ENCODE measurements at places on chromosomes 1 and 21.

GRCh38 chr1:17976854-17977253, 130.7 kb upstream of the IGSF21 start:
- DNase-seq = no peak

- DNase-seq = no peak
These were observed 41.7 kb downstream of the PLPP3 start for GRCh38 chr1:56537660-56538059.

GRCh38 chr21:43786300-43786806, 3.0 kb upstream of the RRP1 start:
- DNase-seq = peak; percentile 40

- DNase-seq = no peak
These were observed 398.3 kb downstream of the SEC16B start for GRCh38 chr1:177571485-177572076.

- no peak for DNase-seq
These were observed 178.0 kb downstream of the MATN1 start for GRCh38 chr1:30545365-30545764.

DNA sequence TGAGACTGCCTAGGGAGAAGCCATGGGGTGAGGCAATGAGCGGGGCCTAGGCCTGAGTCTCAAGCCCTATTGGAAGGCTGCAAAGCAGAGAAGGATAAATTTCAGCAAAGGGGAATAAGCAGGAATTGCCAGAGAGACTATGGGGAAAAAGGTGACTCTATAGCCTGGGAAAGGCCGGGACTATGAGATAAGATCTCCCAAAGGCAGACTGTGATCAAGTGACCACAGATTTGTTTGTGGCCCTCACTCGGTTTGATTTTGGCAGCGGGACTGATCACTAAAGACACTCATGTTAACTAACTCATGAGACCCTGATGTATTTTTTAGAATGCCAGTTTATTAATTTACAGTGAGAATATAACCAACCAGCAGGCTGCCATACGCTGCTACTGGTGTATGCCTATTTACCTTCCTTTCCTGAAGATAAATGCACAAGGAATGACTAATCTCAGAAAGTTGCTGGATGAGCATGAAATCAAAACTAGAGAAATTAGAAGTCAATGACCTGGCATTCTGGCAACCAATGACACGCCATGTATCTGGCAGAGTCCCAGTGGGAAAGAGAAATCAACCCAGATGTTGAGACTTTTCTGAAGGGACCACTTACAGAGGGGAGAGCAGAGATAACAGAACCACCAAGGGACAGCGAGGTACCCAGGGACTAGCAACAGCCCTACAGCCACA, 4.3 kb downstream of the HSF2BP start:
- DNase-seq = no peak

DNA sequence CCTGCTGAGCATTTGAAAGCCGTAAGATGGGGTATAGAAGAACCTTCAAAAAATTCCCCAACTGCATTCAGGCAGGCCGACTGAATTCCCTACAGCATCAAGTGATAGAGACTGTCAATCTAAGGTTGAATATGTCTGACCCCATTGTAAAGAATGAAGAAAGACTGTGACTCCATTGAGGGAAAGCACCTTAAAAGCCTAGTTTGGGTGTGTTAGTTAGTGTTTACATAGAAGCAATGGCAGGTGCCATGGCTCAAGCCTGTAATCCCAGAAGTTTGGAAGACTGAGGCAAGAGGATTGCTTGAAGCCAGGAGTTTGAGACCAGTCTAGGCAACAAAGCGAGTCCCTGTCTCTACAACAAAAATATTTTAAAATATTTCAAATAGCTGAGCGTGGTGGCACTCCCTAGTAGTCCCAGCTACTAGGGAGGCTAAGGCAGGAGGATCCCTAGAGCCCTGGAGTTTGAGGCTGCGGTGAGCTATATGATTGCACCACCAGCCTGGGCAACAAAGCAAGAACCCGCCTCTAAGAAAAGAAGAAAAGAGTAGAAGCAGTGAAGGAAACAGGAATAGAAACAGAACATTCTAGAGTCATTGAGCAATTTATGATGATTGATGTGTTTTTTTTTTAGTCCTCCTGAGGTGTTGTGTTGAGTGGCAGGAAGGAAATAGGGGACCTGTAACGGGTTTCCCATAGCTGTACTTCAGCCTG, 15.4 kb downstream of the POLR3GL start:
- DNase-seq = peak; percentile 82

DNA sequence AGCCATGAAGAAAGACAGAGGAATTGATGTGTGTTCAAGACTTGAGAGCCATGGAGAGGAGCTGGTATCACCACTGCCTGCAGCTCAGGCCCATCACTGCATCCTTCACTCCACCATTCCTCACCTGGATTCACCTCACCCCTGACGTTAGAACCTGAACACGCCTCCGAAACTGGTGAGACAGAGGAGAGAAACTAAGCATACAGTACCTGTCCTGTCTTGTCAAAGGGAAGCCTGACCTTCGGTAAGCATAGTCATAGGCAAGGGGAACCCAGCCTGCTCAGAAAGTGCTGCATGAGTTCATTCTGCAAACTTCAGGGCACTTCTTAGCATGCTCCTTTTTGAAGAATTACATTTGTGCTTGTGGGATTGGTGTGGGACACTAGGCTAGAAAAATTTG, 425.8 kb downstream of the DSCAM start:
- DNase-seq = no peak

DNA sequence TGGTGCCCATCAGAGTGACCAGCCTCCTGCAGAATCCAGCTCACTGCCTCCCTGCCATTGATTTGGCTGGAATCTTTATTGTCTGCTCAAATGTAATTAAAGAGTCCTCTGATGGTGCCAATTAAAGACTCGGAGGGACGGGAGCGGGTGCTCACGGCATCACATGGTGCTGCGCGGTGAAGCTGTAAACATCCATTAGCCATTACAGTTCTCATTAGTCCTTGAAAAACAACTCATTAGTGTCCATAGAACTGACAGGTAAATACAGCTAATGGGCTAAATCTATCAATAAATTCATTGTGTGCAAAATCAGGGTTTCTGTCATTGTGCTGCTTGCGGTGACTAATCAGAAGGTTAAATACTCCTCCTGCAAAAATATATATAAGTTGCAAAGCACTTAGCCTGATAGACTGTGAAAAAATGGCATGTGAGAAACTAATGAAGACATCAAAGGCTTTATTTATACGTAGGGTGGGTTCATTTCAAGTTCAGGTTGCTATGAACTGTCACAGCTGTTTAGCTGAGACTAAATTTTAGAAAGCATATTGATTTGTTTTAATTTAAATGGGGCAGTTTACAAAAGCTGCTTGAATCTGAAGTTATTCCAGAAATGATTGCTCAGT, 289.8 kb upstream of the POU3F1 start:
- no peak for DNase-seq

- DNase-seq = no peak
These were observed 81.6 kb upstream of the ACTL8 start for GRCh38 chr1:17673329-17674072.

DNA sequence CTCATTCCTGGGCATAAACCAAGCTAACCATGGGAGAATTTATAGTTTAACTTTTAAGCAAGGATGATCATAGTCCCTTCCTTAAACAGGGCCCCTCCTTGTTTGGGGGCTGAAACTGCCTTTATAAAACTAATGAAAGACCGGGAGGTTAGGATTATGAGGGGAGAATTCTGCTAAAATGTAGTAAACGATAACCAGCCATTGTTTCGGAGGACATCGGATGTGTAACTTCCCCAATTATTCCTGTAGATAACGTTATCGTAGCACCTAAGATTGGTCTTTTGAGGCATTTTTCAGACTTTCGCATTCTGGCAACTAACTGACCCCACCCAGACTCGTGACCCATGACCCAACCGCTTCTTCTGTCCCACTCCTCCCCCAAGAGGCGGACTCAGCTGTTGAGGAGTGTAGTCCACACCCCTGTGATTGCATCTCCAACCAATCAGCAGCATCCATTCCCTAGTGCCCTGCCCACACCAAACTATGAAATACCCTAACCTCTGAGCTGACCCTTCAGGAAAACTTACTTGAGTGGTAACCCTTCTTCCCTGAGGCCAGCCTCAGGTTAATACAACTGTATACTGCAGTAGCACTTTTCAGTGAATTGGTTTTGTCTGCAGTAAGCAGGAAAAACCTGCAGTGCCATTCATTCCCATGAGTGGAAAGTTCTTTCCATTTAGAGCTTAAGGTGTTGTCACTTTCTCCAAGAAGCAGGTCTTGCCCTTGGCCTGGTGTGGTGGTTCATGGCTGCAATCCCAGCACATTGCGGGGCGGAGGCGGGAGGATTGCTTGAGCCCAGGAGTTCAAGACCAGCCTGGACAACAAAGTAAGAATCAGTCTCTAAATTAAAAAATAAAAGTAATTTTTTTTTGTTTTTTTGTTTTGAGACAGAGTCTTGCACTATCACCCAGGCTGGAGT, 823 bp upstream of the SYF2 start:
- peak; percentile 88 for DNase-seq

- no peak for DNase-seq
These were observed 126.6 kb upstream of the CAMK1G start for GRCh38 chr1:209456878-209457277.

- no peak for DNase-seq
These were observed 176.5 kb downstream of the PBX1 start for GRCh38 chr1:164735315-164736052.

- no peak for DNase-seq
These were observed 268.7 kb downstream of the PTGER3 start for GRCh38 chr1:70778934-70779333.

DNA sequence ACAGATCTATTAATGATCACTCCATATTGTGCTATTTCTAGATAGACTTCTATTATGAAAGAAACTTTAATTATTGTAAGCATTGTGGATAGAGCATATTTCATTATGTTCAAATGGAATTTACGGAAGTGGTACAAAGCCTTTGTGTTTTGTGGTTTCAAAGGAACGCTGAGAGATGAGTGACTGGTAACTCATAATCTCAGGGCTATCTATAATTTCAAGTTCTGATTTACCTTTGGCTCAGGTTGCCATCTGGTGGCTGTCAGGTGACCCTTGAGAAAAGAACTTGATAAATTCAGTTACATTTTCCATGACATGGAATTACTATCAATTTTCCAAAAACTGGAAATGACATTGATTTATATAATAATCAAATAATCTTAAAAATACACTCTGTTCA, 12.2 kb downstream of the NTNG1 start:
- peak; percentile 44 for DNase-seq

- no peak for DNase-seq
These were observed 40.3 kb upstream of the CCDC27 start for GRCh38 chr1:3711780-3712451.

DNA sequence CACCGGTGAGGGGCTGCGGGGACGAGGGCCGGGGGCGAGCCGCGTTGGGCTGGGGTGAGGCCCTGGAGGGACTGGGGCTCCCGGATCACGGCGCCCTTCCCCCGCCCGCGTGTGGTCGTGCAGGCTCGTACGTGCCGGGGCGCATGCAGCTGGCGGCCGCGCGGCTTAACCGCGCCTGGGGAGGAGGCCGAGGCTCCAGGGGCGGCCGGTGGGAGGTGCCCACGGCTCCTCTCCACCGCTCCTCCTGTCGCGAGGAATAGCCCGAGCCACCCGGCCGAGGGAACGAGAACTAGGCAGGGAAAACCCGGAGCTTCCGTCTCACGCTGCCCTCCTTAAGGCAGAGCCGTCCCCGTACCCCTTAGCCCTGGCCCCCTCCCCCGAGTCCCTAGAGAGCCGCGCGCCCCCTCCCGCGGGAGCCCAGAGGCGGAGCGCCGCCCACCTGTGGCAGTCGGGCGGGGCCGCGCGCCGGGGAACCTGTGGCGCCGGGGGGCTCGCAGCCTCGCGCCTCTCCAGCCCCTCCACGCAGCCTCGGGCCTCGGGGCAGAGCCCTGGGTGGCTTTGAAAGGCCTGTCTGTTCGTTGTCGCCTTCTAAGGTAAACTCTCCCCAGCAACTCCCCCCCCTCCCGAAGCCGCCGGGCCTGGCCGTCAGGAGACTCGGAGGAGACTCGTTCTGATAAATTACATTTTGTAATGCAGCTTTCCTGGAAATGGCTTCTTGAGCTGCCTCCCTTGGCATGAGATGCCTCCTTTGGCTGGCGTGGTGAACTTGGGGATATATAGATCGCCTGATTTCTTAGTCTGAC, 746 bp downstream of the AK4 start:
- DNase-seq = no peak

GRCh38 chr1:113913887-113914664, 8.9 kb downstream of the DCLRE1B start:
- DNase-seq = no peak

GRCh38 chr21:43676391-43676790, 17.0 kb downstream of the RRP1B start:
- no peak for DNase-seq

DNA sequence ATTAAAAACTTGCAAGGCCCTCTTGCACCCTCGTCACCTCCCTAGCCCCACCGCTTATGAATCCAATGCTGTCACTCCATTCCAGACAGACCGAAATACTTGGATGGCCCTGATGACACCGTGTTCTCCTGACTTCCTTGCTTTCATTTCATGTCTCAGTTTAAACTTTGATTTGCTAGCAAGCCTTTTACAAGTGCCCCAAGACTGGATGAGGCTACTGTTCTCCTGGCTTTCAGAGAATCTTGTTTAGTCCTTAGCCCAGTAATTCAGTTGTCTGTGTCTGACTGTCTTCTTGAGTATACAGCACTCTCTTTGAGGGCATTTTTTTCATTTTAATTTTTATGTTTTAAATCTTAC, 824 bp upstream of the IFI44L start:
- no peak for DNase-seq

GRCh38 chr1:112716133-112716720, 1.1 kb upstream of the PPM1J start:
- peak; percentile 91 for DNase-seq

- no peak for DNase-seq
These were observed 14.4 kb upstream of the GALNT2 start for GRCh38 chr1:230052665-230053064.

- no peak for DNase-seq
These were observed 514 bp downstream of the S1PR1 start for GRCh38 chr1:101237229-101237837.

GRCh38 chr21:42216726-42217572, 2.0 kb upstream of the ABCG1 start:
- DNase-seq = no peak

DNA sequence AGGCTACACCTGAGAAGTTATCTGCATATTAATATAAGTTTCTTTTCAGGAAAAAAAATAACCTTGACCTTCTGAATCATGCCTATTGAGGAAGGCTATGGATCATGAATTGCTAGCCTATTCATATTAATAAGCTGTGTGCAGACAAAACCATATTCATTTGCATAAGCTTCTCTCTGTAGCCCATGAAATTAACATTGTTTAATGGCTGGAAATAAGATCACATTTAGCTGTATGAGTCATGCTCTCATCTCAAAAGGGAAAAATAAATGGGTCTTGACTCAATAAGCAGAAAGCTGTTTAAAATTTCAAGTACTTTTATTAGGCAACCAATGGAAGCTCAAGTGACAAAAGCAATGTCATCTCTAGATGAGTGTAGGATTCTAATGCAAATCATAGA, 330.0 kb upstream of the DEPDC1 start:
- DNase-seq = no peak

DNA sequence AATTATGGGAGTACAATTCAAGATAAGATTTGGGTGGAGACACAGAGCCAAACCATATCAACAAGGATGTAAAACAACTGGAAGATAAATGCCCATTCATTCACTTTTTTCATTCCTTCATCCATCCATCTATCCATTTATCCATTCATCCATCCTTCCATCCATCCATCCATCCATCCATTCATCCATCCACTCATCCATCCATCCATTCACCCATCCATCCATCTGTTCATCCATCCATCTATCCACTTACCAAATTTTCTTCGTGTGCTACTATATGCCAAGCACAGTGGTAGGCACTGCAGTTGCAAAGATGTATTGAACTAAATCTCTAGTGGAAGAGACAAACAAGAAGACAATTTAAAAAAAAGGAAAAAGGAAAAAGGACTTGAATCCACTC, 14.3 kb upstream of the SIPA1L2 start:
- no peak for DNase-seq

- no peak for DNase-seq
These were observed 154.7 kb downstream of the CACNA1E start for GRCh38 chr1:181637998-181638397.
